HS-5 (cell line): ENCODE measurements at places on chromosomes 4 and X.

GRCh38 chr4:110483516-110483915, 7.6 kb downstream of the ENPEP start:
- DNase-seq, result no peak

- DNase-seq, result no peak
Observed at GRCh38 chr4:5927747-5928146, 34.9 kb upstream of the CRMP1 start.

DNA sequence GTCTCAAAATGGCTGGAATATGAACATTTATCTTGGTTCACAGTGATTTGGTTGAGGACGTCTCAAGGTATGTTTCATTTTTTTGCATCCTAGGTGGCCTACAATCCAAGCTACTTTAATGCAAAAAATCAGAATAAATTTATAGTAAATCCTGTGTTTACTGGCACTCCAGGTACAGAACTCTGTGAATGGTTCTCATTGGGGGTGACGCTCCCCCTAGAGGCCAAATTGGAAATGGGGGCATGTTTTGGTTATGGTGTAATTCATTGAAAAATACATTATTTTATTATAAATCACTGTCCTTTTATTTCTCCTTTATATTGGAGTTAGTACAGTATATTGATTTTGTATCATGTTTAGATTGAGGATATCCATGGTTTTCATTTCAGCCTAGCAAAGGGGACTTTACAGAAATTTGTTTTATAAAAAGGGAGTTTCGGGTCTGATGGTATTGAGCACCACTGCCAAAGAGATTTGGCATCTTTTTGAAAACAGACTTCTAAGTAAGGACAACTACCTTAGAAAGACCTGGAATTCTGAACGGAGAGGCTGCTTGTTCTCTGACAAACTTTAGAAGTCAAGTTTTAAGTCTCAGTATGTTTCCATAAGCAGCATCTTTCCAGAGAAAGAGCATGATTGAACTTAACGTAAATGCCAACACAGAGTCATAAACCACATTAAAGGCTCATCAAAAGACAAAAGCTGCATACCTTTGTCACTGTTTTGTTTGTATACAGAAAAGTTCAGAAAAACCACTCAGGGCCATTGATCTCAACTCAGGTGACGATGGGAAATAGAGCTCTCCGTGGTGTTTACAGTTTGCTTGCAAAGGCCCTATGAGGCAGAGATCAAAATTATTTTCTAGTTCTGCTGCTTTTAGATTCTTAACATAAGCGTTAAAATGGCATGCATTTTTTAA, 19.4 kb downstream of the MTM1 start:
- DNase-seq, result no peak

DNA sequence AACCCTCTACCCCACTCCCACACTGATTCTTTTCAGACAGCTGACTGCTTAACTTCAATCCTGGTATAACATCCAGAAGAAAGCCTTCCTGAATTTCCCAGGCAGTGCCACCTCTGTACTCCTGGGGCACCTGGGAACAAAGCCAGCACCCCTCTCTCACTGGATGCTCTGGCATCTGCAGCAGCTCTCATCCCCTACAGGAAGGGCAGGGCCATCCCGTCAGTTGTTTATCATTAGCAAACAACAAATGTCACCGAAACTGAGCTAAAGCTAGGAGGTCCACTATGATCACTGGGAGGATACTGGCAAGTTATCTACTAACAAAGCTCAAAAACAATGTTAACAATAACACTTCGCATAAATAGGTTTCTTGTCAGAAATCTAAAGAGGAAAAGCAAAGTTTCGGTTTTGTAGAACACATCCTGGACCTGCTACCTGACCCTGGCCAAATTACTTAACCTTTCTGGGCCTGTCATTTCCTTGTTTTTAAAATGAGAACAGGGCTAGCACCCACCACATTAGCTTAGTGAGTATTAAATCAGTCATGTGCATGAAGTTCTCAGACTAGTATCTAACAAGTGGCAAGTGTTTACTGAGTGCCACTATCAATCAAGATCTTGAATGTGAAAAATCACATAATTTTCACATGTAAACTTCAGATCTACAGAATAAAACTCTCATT, 86.6 kb downstream of the NR3C2 start:
- no peak for DNase-seq

- no peak for DNase-seq
Observed at GRCh38 chr4:180557950-180558349, 1685.3 kb upstream of the TENM3 start.

DNA sequence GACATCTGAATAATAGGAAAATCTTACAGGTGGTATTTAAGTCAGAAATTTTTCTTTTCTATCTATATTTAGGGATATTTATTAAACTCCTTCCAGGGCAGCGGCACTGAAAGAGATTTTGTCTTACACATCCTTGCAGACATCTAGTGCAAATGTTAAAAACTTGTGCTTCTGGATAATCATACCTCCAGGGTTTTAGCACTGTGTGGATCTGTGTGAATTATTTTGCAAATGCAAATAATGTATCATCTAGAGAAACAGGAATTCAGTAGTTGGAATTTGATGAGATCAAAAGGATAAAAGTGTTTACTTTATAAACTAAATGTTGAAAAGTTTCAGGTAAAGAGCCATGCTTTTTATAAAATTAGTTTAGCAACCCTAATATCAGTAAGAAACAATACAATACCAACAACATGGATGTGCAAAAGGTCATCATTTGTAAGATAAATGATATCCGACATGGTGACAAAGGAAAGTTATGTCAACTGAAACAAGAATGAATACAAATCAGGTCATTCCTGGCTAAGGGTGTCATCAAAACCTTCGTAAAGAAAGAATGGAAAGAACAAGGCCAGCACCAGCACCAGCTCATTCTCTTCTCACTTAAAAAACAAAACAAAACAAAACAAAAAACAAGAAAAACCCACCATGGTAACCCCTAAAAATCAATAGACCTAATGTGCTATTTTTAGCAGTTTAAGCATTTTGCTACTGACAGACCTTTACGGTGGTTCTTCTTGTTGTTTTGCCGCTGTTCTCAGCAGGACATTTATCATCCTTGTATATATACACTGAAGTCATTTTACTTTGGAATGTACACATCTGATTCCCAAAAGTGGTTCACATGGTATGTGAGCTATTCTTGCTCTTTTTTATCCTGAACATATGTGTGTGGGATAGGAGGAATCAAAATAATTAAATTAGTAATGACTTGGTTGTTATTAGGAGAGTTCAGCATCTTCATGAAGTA, 219.7 kb upstream of the NDST3 start:
- DNase-seq, result no peak

DNA sequence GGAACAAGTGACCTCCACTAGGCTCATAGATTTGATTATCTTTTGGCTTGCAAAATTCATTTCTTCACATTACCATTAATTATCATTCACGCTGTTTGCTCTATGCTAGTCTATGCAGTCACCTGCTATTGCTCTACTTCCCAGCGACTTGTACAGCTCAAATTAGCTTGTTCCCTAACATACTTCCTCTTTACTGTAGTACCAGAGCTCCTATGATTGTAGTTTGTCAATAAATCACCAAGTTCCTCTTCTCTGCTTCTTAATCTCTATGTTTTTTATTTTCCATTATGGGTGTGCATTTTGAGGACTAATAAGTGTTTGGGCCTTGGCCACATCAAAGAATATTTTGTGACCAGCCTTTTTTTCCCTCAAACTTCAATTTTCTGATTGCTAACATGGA, 6.2 kb upstream of the GSPT2 start:
- DNase-seq, result no peak

DNA sequence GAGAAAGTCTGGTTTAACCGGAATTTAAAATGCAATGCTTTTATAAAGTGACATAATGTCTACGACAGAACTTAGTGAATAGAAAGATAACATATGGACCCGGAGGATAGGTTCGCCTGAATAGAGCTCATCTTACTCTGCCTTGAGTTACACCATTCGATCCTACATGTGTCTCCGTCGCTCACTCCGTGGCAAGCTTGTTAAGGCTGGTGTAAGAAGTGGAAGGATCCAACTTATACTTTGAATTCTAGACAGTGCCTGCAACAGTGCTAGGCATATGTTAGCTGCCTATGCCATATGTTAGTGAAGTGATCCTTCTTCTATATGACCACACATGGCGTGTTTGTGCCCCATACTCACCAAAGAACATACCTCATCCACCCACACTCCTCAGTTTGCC, 50.9 kb downstream of the SEL1L3 start:
- DNase-seq, result no peak

GRCh38 chr4:53059256-53059655, 197.1 kb downstream of the RASL11B start:
- DNase-seq, result no peak

- DNase-seq, result no peak
Observed at GRCh38 chr4:6122496-6122895, 77.9 kb downstream of the JAKMIP1 start.

- DNase-seq, result no peak
Observed at GRCh38 chr4:140222171-140222570, 68.2 kb upstream of the MAML3 start.

DNA sequence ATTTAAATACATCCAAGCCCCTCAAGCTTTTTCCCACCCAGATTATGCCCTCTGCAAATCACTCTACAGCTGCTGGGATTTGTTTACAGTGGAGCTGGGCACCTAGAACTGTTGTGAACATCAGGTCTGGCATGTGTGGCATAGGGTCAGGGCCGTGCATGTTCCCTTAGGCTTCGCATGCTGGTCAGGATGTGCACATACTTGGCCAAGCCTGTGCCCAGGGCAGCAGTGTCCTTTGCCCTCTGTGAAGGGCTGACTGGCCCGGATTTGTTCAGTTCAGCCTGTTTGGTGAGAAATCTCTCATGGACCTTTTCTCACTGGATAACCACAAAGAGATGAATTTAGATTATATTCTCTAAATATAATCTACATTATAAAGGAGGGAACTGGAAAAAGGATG, 471.9 kb downstream of the TRIML1 start:
- DNase-seq, result no peak

GRCh38 chrX:24079411-24079810, 24.7 kb downstream of the EIF2S3 start:
- DNase-seq, result no peak

DNA sequence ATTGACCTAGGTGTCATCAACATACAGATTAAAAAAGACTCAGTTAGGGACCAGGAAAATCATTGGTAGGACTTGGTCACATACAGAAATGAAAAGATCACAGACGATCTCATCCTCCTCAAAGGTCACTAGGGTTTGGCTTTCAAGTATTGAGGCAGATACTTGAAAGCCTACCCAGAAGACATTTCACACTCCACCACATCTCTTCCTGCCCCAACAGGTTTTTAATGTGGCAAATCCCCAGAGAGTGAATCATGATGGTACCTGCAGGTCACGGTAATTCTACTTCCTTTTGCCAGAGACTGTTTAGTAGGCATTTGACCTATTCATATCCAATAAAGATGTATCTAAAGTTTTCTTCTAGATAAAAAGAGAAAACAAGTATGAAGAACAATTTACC, 44.1 kb downstream of the INPP4B start:
- no peak for DNase-seq

- DNase-seq, result no peak
Observed at GRCh38 chr4:105277702-105278101, 131.0 kb downstream of the TET2 start.

DNA sequence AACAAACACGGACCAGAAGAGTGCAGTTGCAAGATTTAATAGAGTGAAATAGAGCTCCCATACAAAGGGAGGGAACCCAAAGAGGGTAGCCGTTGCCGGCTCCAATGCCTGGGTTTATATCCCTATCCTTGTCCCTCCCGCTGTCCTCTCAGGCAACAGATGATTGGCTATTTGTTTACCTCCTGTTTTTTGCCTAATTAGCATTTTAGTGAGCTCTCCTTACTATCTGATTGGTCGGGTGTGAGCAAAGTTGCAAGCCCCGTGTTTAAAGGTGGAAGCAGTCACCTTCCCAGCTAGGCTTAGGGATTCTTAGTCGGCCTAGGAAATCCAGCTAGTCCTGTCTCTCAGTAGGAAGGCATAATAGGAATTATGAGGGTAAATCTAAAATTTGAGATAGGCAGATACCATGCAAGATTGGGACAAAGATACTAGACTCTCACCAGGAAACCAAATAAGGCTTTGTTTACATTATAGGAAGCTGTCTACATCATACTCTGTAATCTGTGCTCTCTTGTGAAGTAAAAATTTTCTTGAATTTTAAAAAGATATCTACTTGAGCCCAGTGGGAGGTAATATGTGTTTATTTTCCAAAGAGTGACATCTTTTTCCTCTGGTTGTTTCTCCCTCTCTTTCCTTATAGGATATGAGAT, 65.9 kb downstream of the ATP10D start:
- DNase-seq, result no peak

DNA sequence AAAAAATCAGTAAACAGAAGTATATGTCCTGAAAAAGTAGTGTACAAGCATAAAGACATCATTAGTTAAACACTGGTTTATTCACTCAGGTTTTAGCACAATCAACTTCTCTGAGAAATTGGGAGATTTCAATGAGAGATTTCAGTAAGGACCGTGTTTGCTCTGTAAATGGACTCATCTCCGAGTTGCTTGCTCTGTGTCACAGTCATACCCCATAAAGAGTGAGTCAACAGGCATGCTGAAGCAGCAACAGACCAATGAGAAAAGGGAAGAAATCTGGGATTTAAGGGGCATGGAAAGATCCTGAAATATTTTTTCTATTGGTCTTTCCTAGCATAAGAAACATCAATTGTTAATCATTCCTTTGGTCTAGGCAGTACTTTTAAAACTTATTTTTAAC, 4.7 kb downstream of the GLUD2 start:
- no peak for DNase-seq

- no peak for DNase-seq
Observed at GRCh38 chr4:107733431-107733925, 13.4 kb upstream of the PAPSS1 start.

DNA sequence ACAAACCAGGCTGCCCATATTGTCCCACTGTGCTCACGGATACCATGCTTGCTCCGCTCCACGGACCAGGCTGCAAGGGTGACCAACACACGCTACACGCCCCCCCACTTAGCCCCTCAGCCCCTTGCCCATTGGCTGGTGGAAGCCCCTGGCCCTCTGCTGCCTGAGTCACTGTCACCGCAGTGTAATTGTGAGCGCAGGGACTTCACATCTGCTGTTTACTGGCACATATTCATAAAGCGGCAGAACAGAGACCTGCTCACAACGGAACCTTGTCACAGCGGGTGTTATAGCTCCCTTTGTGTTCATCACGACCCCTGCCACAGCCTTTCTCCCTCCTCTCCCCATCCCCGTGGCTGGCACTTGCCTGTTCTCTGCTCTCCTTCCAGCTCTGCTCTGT, 83.7 kb downstream of the PSAPL1 start:
- DNase-seq, result no peak

GRCh38 chr4:168598191-168598590, 101.3 kb downstream of the PALLD start:
- DNase-seq, result no peak

DNA sequence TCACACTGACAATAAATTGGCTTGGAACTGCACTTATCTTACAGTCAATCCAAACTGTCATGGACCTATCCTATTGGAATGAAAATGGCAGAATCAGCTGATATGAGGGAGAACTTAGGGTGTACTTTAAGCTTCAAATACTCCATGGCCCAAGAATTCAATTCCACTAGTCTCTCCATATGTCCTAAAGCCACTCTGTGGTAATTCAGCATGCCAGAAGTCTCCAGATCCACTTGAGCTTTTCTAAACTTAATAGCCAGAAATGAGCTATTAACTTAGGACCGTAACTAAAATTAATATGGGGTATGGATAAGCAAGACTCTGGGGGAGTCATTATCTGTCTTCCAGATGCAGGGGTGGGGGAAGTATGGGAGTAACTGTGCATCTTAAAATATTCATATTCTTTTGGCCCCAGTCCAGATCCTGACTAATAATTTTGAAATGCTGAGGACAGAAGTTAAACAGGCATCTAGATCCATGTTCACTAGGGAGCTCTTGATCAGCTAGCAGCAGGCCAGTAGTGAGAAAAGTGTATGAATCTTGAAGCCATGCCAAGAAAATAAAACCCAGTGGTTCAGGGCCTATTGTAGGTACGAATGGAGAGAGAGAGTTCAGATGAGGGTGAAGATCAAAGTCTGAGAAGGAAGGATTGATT, 167.6 kb downstream of the DKK2 start:
- DNase-seq, result peak; percentile 74
